Testis (tissue), 5 donors: ENCODE measurements at places on chromosomes 2 and 18. TPM values are rescaled to one million over a fixed set of nuclear protein-coding genes. Genes with fewer than 3 reads are reported as not detected.

DNA sequence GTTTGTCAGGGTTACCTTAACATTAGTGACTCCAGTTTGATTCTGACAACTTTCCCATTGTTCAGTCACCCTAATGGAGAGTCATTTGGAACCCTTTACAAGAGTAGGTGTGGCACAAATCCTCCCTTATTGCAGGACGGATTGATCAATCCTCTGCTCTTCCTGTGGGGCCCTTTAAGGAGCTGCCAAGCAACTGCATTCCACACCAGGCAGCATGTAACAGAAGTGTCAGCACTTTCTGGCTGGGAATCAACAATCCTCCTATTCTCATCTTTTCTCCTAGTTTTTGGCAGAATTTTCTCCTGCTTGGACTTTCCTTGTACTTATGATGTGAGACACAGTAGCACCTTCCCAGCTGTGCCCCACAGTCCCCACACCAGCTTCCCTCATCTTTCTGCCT, 177.8 kb downstream of the ST6GAL2 start:
- DNase-seq, result peak; percentile 56

The RBKS gene
- 6.1 TPM for total RNA-seq

The GREB1L gene
- total RNA-seq, result 38.4 TPM

DNA sequence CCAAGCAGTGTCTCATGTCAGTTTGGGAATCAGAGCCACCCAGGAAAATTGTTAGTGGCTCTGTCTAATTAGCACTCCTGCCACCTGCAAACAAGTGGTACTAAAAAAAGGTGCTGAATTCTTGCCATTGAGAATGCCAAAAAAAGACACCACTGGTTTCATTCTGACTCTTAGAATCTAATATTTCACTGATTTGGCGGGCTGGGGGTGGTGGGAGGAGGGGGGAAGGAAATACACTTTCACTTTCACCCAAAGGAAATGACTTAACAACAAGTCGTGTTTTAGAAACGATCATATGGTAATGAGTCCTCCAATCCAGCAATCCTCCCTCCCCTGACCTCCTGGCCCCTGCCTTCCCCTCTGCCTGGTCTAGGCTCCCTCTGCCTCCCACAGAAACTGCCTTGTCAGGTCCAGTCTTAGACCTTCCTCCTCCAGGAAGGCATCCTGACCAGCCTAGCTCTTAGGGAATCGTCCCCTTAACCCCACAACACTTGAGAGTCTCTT, 4.4 kb upstream of the KLHL29 start:
- no peak for DNase-seq

The TUBA4A gene
- total RNA-seq, result 47.6 TPM

DNA sequence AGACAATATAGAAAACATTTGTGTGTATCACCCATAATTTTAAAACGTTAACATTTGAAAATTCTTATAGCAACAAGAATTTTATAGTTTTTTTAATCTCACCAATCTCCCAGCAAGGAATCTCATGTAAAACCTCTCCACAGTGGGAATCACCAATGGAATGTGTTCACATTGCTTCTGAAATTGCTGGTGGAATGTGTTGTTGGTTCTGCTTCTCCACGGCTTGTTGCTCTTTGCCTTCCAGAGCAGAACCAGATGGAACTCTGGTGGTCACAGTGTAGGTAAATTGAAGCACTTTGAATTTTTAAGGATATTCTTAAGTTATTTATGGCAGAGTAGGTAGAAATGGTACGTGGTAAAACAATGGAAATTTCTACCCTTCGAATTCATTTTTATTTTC, 35.1 kb downstream of the DCAF17 start:
- DNase-seq, result no peak
